ENCODE measurements at places on chromosomes 12 and 14. TPM values are rescaled to one million over a fixed set of nuclear protein-coding genes. Genes with fewer than 3 reads are reported as not detected.

Gene HNF1A
- 0.26 TPM for total RNA-seq

GRCh38 chr12:124399622-124400021 is 104.7 kb downstream of the RFLNA start:
- no peak for DNase-seq
- H3K27ac ChIP-seq: no peak overlapping the region
- H3K4me3 ChIP-seq: no peak overlapping the region
- H3K4me1 ChIP-seq: peaks cover 68% of the 10 kb centered on the region
- no peaks in the 10 kb centered on the region for H3K27me3 ChIP-seq

- DNase-seq: no peak
- H3K4me1 ChIP-seq: peaks cover 29% of the 10 kb centered on the region
- H3K4me3 ChIP-seq: peak overlapping the region; percentile 97
- peak overlapping the region; percentile 86 for H3K27ac ChIP-seq
Measured at GRCh38 chr14:103563226-103563620, 463 bp downstream of the COA8 start.

DNA sequence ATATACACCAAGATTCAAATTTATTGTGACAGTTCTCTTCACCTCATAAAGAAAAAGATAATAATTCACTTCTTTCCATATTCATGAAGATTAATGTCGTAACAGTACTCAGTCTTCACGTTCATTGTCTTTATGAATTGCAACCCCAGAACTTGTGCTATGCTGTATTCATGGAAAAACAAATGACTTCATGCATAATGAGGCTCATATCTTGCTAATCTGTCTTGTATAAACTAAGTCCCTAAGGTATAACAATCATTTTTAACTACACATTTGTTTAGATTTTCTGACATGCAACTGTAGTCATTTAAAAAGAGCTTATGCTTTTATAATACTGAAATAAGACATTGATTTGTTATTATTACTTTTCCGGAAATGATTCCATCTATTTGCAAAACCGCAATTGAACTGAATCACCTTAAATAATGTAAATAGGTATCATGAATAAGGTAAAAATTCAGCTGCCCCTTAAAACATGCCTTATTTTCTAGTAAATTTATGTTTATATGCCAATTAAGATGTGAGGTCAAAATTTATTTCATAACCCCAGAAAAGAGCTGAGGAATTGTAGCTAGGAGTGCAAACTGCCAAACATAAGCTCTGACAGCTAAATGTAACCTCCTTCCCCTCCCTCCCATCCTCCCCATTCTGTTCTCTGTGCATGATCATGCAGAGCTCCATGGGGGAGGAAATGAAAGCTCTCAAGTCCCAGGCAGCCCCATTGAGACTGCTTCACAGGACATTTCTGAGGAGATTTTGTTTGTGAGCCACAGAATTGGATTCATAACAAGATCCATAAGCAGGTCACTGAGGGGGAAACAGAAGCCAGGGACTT is 301.6 kb downstream of the ATP23 start:
- no peaks in the 10 kb centered on the region for H3K36me3 ChIP-seq
- no peak for DNase-seq
- no peak overlapping the region for H3K27ac ChIP-seq
- no peak overlapping the region for H3K4me3 ChIP-seq
- no peaks in the 10 kb centered on the region for H3K27me3 ChIP-seq

GRCh38 chr12:109829667-109830066 is 3.5 kb downstream of the TRPV4 start:
- H3K27ac ChIP-seq: no peak overlapping the region
- no peaks in the 10 kb centered on the region for H3K27me3 ChIP-seq
- H3K4me1 ChIP-seq: no peaks in the 10 kb centered on the region
- no peak for DNase-seq
- no peak overlapping the region for H3K4me3 ChIP-seq

- H3K36me3 ChIP-seq: no peaks in the 10 kb centered on the region
- H3K4me3 ChIP-seq: no peak overlapping the region
- H3K27ac ChIP-seq: no peak overlapping the region
- no peaks in the 10 kb centered on the region for H3K27me3 ChIP-seq
- H3K4me1 ChIP-seq: no peaks in the 10 kb centered on the region
Measured at GRCh38 chr12:60194678-60195077, 598.8 kb downstream of the SLC16A7 start.
